Glutamatergic neuron (in vitro differentiated cells): ENCODE measurements at places on chromosomes 5 and 9. TPM values are rescaled to one million over a fixed set of nuclear protein-coding genes. Genes with fewer than 3 reads are reported as not detected.

The HK3 gene
- total RNA-seq: not detected

The LMX1B gene
- total RNA-seq: 0.27 TPM

The SPINK13 gene
- total RNA-seq: not detected

The NACC2 gene
- 3.9 TPM for total RNA-seq

- DNase-seq: peak; percentile 49
Observed at GRCh38 chr5:150645070-150645700, 4.7 kb downstream of the SYNPO start.

- DNase-seq: no peak
Observed at GRCh38 chr5:68240202-68240601, 24.6 kb downstream of the PIK3R1 start.

GRCh38 chr5:131198625-131199024 lies 27.9 kb downstream of the LYRM7 start:
- DNase-seq: no peak

GRCh38 chr9:14907360-14907685 lies 2.9 kb downstream of the FREM1 start:
- DNase-seq: no peak

- DNase-seq: no peak
Observed at GRCh38 chr5:119445544-119445943, 6.8 kb upstream of the HSD17B4 start.

DNA sequence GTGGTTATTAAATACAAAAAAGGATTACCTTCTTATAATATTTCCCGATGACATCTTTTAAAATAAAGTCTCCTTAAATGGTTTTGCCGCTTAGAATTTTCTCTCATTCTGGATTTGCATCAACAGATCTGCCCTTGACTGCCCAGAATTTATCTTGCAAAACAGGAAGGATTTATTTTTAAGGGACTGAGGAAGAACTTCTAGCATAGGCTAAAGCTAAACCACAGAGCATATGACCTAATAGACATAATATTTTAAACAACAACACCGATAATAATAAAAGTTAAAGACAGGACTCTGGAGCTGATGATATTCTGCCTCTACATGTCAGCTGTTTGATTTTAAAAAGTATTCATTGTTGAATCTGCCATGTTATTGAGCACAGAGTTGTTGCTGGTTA lies 145.3 kb upstream of the ADCY2 start:
- DNase-seq: no peak

DNA sequence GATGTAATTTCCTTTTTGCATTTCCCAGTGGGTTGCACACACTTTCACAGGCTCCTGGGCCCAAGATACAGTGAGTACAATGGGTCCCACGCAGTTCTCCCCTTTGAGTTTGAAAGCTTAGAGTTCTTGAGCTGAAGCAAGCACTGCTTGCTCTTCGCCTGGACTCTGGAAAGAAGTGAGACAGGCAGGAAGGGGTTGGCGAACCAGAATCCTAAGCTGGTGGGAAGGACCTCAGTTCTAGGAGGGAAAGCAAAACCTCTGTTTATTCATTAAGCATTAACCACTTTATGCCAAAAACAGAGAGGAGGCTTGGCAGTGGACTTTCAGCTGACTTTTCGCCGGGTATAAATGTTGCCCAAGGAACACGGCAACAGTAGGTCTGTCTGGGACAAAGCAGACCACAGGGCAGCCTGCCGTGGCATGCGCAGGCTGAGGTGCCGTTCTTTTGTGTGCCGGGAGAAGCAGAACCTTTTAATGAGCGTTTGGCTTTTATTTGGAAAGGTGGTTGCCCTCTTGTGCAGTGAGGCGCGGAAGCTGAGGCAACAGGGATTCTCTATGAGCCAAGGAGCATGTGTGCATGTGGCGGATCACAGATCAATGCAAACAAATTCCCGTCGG lies 239.9 kb upstream of the PANK3 start:
- no peak for DNase-seq

GRCh38 chr5:980001-980588 lies 28.5 kb upstream of the NKD2 start:
- DNase-seq: no peak

DNA sequence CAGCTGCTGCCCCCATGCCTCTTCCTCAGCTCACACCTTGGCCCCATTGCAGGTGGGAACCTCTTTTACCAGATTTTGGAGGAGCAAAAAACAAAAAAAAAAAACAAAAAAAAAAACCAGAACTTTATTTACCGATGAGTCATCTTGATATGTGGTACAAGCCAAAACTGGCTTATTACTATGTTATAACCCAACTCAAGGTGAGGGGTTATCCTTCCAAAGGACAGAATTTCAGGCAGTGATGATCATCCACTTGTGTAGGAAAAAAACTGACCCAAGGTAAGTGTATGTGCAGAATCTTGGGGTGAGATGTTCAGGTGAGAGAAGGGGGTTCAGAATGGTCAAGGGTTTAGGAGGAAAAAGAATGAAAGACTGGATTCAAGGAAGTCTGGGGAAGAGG lies 142.6 kb upstream of the FST start:
- DNase-seq: no peak

DNA sequence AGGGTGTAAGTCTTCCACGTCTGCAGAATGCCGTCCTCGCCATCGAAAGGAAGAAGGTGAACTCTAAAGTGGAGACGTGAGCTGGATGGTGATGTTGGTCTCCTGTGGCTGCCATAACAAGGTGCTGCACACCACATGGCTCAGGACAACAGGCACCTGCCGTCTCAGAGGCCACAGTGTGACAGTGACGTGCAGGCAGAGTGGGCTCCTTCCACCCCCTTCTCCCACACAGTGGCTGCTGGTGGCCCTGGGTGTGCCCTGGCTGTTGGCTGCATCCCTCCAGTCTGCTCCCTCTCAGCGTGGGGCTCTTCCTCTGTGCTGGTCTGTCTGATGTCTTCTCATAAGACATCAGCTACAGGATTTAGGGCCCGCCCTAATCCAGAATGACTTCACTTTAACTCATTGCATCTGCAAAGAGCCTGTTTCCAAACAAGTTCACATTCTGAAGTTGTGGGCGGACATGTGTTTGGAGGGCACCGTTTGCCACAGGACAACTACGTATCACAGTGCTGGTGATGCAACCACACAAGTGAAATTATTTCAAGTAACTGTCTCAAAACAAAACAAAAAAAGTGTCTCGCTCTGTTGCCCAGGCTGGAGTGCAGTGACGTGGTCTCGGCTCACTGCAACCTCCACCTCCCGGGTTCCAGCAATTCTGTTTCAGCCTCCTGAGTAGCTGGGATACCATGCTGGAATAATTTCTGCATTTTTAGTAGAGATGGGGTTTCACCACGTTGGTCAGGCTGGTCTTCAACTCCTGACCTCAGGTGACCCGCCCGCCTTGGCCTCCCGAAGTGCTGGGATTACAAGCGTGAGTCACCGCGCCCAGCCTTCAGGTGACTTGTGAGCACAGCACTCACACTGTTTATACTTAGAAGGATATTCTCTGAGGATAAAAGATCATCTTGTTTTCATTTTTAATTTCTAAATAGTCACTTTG lies 31.2 kb upstream of the CLPTM1L start:
- DNase-seq: no peak

GRCh38 chr9:33139421-33140228 lies 27.5 kb downstream of the B4GALT1 start:
- no peak for DNase-seq

- no peak for DNase-seq
Observed at GRCh38 chr9:136882109-136882946, 4.0 kb upstream of the TRAF2 start.

DNA sequence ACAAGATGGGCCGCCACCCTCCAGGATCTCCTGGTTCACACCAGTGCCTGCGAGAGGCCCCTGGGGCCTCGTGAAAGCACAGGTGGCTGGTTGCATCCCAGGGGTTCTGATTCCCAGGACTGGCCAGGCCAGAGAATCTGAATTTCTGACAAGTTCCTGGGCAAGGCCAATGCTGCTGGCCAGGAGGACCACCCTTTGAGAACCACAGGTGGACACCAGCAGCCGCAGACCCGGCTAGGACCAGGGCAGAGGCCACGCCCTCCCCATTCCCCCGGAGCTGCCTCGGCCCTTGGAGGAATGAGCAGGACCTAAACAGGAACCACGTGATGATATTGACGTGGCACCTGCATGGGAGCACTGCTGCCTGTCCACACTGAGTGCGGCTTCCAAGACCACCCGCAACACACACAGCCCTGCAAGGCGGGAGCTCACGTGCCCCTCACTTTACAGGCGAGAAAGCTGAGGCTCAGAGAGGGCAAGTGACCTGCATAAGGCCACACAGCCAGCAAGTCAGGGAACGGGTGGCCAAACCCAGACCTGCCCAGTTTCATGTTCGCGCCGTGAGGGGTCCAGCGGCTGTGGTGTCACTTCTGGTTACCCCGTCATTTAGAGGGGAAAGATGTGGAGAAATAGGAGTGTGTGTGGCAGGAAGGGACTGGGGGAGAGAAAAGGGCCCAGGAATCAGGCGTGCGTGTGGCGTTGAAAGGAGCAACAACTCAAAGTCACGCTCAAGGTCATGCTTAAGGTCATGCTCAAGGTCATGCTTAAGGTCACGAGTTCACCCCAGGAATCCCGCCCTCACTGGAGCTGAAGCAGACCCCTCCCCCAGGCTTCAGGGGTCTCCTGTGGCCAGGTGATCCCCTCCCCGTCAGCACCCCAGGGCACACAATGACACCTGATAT lies 105.9 kb upstream of the IER5L start:
- DNase-seq: no peak

GRCh38 chr5:167802755-167803431 lies 488.6 kb upstream of the WWC1 start:
- no peak for DNase-seq

GRCh38 chr9:109769250-109769649 lies 10.7 kb upstream of the PALM2AKAP2 start:
- DNase-seq: no peak

DNA sequence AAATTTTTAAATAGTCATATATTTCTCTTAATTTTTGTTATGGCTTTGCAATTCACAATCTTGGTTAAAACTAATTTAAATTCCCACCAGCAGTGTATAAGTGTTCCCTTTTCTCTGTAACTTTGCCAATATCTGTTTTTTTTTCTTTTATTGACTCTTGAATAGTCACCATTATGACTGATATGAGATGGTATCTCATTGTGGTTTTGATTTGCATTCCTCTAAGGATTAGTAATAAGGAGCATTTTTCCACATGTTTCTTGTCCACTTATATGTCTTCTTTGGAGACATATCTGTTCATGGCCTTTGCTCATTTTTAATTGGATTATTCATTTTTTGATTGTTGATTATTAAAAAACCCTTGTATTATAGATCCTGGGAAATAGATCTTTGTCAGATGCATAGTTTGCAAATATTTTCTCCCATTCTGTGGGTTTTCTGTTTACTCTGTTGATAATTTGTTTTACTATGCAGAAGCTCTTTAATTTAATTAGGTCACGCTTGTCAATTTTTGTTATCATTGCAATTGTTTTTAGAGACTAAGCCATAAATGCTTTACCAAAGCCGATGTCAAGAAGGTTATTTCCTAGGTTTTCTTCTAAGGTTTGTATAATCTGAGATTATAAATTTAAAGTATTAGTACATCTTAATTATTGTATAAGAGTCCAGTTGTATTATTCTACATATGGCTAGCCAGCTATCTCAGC lies 610.9 kb downstream of the CHSY3 start:
- DNase-seq: no peak

DNA sequence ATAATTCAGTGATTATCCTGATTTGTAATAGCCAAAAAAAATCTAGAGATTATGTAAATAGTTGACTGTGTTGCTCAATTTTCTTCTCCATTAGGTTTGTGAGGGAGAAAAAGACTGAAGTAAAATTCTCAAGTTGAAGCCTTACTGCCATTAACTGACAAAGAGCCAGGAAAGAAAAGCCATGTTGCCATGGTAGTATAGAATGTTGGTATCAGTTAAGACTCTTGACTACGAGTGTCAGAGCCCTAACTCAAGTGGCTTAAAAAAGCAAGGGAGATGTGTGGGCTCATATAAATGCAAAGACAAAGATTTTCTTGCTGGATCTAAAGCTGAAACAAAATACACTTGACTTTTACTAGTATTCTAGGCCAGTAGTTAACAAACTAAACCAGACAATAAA lies 571.7 kb downstream of the KCTD16 start:
- no peak for DNase-seq

GRCh38 chr5:74957029-74957784 lies 91.0 kb upstream of the FAM169A start:
- no peak for DNase-seq

GRCh38 chr9:138121438-138122050 lies 244.0 kb downstream of the CACNA1B start:
- DNase-seq: no peak

GRCh38 chr9:135038826-135039225 lies 48.6 kb upstream of the OLFM1 start:
- no peak for DNase-seq

GRCh38 chr9:11871852-11872251 lies 821.3 kb upstream of the TYRP1 start:
- no peak for DNase-seq
